Fibroblast of pulmonary artery (primary cell): ENCODE measurements at places on chromosomes 4 and X.
A peak's percentile ranks its signal among the peaks of the same experiment; 100 is the strongest.

DNA sequence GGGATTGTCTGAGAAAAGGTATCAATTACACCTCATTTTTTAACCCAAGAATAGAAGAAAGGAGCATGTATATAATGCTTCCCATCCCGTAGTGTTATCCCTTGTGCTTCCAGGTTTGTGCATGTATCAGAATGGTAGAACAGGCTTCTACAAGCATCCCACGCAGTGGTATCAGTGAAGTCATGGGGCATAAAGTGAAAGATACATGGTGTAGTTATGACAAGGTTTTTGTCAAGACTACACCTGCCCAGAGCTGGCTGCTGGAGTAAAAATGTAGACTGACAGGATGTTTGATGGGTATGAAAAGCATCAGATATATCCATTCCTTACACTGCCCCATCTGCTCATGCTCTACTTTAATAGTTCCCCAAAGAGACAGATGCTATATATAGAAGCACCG lies 9.5 kb downstream of the TLR1 start:
- DNase-seq: no peak

DNA sequence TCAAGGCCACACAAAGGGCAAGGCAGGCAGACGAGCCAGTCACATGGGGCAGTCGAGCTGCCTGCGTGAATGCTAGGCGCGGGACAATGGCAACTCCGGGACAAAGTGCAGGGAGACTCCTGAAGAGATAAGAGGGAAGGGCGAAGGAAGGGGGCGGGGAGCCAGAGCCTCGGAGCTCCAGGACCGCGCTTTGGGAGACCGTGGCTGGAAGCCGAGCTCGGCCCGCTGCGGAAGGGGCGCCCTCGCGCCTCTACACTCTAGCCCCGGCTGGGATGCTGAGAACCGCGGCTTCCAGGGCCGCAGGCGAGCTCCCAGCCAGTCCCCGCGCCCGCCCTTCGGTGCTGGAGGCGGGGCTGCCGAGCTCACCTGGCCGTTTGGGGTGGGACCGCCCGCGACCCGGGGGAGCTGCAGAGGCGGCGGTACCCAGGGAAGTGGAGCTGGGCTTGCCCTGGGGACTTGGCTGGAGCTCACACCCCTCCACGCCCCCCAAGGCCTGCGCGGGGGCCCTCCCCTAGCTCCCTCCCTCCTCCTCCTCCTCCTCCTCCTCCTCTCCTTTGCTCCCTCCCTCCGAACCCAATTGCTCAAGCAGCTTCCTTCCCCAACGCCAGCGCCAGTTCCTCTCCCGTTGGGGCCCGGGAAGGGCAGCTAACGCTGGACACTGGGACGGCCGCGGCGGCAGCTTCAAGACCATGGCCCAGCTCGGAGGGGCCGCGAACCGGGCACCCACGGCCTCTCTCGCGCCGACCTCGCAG lies at the start of gene SOWAHD:
Gene SOWAHD (plus strand): TSS at position 610 of the 752 bp plus-strand sequence. CDS start 80 bp downstream, at position 690.
- DNase-seq: peak; percentile 33

- DNase-seq: no peak
These were observed 72.9 kb upstream of the MED14 start for GRCh38 chrX:40808203-40808602.

DNA sequence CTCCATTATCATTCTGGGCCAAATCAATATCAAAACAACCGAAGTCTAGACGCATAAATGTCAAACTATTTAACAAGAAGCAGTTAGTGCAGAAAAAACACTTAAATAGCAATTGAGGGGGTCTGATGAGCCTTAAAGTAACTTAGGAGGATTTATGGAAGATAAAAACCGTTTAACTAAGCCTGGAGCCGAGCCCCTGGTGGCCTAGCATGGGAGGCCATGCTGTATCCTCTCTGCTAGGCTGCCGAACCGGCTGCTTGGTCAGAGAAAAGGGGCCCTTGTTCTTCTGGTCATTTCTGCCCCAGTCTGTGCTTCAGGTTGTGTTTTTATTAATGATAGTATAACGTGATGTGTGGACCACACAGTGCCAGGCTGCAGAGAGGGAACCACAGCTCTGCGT lies 72.4 kb downstream of the CPZ start:
- no peak for DNase-seq

- no peak for DNase-seq
These were observed 86.3 kb upstream of the GABRA3 start for GRCh38 chrX:152537373-152537772.

DNA sequence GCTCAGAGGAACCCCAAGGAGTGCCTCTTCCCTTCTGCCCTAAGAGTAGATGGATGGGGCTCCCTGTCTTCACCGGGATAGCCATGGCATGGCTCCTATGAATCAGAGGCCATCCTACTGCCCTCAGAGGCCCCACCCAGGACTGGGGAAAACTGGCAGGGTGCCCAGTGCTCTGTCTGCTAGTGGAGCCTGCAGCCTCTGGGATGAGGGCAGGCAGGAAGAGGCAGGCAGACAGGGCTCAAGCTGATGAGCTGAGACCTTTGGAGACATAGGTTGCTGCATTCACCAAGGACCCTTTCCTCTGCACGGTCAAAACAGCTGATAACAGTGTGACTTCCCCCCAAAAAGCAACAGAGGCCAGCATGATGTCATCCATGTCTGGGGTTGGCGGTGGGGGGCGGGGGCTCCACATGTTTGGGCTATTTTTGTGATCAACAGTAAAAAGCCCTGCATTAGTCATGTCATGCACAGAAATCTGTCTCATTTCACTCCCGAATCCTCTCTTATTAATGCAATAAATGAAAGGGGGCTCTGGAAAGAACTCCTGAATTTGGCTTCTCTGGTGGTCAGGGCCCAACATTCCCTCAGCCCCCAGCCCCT lies 207.6 kb upstream of the MAMLD1 start:
- peak; percentile 63 for DNase-seq

DNA sequence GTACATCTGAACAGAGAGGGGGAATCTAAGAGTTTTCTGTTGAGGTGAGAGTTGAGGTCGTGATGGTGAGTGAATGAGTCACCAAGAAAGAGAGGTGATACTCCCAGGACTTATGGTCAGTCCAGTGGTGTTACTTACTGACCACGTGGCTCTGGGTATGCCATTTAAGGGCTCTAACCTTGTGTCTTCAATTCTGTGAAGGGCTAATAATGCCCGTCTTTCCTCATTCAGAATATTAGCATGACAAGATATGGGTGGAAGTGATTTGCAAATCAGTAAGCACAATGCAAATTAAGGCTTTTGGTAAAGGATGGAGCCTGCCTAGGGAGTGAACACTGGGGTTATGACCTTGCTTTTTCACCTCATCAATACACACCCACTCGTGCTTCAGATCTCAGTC lies 75.2 kb downstream of the COQ2 start:
- no peak for DNase-seq

DNA sequence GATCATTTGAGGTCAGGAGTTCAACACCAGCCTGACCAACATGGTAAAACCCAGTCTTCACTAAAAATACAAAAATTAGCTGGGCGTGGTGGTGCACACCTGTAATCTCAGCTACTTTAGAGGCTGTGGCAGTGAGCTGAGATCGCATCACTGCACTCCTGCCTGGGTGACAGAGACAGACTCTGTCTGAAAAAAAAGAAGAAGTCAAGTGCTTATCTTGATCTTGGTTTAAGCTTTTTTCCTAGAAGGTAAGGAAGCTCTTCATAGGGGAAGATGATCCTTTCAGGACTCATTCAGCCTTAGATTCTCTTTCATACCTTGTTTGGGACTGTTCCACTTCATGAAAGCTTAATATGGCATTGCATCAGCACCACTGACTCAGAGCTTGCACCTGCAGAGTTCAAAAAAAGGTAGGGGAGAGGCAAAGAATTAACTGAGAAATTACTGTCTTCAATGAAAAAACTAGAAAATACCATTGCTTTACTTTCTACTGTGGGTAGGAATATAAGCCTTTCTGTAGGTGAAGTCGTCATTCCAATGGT lies 70.8 kb upstream of the EPGN start:
- DNase-seq: no peak

DNA sequence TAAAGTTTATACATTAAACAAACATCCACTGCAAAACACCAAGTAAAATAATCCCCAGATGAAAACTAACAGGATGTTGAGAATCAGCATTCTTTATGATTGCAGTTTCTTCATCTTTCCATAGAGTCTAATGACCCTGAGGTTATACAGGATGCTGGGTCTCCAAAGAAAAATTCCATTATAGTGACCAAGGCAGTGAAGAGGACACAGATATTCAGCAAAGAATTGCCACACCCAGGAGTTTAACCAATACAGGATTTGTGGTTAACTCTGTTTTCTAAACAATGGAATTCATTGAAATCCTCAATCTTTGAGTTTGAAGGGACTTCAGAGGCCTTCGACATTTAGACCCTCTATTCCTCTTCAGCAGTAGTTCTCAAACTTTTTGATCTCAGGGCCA lies 76.2 kb upstream of the ESX1 start:
- peak; percentile 50 for DNase-seq

GRCh38 chr4:39698424-39699009 lies 581 bp downstream of the UBE2K start:
- DNase-seq: no peak

DNA sequence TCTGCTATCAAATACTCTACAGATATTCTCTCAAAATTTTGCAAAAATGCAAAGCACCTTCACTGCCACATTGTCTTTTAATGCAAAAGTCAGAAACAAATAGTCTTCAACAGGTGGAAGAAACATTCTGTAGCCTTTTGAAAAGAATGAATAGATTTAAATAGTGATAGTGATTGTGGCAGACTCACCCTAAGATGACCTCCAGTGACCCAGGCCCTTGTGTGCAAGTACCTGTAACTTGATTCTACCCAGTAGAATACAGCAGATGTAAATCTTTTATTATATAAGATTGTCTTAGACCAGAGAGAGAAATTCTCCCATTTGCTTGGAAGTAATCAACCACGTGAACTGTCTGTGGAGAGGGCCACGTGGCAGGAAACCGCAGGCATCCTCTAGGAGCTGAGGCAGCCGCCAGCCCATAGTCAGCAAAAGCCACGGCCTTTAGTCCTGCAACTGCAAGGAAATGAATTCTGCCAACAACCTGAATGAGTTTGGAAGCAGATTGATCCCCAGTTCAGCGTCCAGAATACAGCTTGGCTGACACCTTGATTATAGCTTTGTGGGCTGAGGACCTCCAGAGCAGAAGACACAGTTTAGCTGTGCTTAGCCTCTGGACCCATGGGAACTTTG lies 272.5 kb downstream of the ARHGAP10 start:
- DNase-seq: peak; percentile 38
